ENCODE measurements at places on chromosomes 4 and X. TPM values are rescaled to one million over a fixed set of nuclear protein-coding genes. Genes with fewer than 3 reads are reported as not detected.
A peak's percentile ranks its signal among the peaks of the same experiment; 100 is the strongest.

GRCh38 chr4:27010334-27010940, 149.8 kb downstream of the STIM2 start:
- peak; percentile 63 for DNase-seq

- no peak for DNase-seq
These were observed 353.4 kb upstream of the TACR3 start for GRCh38 chr4:104073229-104073628.

DNA sequence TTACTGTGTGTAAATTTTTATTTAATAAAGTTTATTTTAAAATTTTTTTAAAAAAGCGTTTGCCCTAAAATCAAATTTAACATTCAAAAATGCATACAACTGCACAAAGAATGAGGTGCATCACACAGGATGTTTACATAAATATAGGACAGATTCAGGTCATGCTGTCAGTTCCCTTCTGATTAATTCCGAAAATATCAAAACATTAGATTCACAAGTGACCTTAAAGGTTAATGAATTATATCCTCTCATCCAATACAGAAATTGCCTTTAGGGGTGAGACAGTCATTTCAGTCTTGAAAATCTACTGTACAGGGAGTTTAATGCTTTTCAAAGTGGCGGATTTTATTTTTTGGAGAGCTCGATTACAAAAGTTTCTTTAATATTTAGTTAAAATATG, 208.7 kb upstream of the FTHL17 start:
- no peak for DNase-seq

DNA sequence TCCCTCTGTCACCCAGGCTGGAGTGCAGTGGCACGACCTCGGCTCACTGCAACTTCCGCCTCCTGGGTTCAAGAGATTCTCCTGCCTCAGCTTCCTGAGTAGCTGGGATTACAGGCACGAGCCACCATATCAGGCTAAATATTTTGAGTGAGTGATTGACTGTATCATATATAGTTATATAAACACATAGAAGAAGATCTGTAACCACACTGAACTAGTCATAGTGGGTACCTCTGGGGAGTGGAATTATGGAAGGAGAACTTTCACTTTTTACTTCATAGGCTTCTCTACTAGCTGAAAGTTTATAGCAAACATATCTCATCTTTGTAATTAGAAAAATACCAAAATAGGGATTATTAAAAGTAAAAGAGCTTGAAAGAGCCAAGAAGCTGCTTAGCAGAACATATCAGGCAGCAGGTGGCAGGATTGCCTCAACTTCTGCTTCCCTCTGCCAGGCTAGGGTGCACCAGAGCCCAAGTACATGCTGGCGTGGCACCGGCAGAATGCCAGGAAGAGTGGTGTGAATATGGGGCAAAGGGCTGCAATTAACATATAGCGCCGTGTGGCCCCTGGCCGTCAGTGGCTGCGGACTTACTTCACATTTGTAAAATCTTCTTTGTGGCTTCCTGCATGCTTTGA, 39.5 kb upstream of the CD40LG start:
- DNase-seq, result peak; percentile 48

GRCh38 chr4:144653781-144654545, 8.0 kb downstream of the HHIP start:
- DNase-seq, result no peak

GPC3 gene
- 4.9 TPM for total RNA-seq

Measured in ureter (tissue), 1 donor.